ENCODE measurements at places on chromosomes 13 and 19. TPM values are rescaled to one million over a fixed set of nuclear protein-coding genes. Genes with fewer than 3 reads are reported as not detected.

The GRIK5 gene
- not detected for total RNA-seq

The CACNA1A gene
- 0.93 TPM for total RNA-seq

The NLRP4 gene
- total RNA-seq = not detected

The SPACA7 gene
- not detected for total RNA-seq

The SUGP1 gene
- 29.7 TPM for total RNA-seq

The LYPD5 gene
- total RNA-seq = 1.5 TPM

The ZNF43 gene
- total RNA-seq = 5.8 TPM
